ENCODE measurements at places on chromosomes 6 and 20. TPM values are rescaled to one million over a fixed set of nuclear protein-coding genes. Genes with fewer than 3 reads are reported as not detected.
A peak's percentile ranks its signal among the peaks of the same experiment; 100 is the strongest.

- H3K36me3 ChIP-seq: peaks cover 3% of the 10 kb centered on the region
- H3K4me3 ChIP-seq: peak overlapping the region; percentile 82
- peak overlapping the region; percentile 67 for H3K27ac ChIP-seq
- H3K27me3 ChIP-seq: no peaks in the 10 kb centered on the region
- H3K4me1 ChIP-seq: peaks cover 26% of the 10 kb centered on the region
These were observed 753 bp downstream of the RSPH9 start for GRCh38 chr6:43645613-43645964.

DNA sequence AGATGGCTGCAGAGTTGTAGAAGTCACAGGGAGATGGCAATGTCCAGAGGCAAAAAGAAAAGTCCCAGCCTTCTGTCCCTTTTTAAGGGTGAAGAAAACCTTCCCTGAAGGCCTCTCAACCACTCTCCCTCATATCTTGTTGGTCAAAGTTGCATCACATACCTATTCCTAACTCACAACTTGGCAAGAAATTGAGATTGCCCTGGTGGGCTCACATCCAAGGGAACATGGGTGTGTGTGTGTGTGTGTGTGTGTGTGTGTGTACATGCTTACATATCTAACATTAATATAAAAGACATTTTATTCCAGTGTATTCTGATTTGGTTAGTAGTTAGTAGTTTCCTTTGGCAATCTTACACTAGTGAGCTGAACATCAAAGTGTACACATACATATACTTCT is 144.3 kb upstream of the SALL4 start:
- no peaks in the 10 kb centered on the region for H3K36me3 ChIP-seq
- no peaks in the 10 kb centered on the region for H3K27me3 ChIP-seq
- no peak overlapping the region for H3K4me3 ChIP-seq
- no peak overlapping the region for H3K27ac ChIP-seq
- DNase-seq: no peak

- H3K36me3 ChIP-seq: no peaks in the 10 kb centered on the region
- DNase-seq: no peak
- no peak overlapping the region for H3K4me3 ChIP-seq
- no peak overlapping the region for H3K27ac ChIP-seq
- H3K27me3 ChIP-seq: no peaks in the 10 kb centered on the region
These were observed 236.1 kb downstream of the BMP2 start for GRCh38 chr20:7003598-7003997.

DNA sequence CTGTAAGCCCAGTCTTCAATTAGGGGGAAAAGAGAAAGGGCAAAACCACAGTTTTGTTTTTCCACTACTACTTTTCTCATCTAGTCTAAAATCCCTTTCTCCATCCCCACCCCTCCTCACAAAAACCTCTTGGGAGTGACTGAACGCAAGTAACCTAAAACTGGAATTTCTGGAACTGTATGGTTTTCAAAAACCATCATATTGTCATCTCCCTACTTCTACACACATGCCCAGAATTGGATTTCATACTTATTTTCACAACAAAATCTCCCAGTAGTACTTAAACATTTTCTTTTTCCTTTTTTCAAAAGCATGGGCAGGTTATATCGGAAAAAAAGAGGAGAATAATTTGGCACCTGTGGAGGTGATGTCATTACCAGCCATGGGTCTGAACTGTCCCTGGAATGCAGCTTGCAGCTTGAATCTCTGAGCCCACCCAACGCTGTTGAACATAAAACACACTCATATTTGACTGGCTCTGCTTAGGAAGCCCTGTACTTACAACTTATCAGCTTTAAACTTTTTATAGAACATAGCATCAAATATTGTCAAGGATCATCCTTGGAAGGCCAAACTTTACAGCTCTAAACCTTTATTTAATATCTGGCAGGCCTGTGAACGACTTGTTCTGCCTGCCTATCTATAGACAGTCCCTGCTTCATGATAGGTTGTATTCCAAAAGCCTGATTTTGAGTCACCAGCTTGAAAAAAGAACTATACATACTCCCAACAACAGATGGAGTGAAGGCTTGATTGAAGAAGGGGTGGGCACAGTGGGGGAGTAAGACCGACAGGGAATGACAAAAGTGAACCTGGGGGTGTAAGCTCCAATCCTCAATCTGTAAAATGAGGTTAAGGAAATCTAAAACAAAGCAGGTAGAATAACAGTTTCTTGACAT is 59.3 kb downstream of the EPB41L2 start:
- H3K27ac ChIP-seq: no peak overlapping the region
- no peak for DNase-seq
- H3K27me3 ChIP-seq: no peaks in the 10 kb centered on the region
- no peak overlapping the region for H3K4me3 ChIP-seq
- peaks cover 16% of the 10 kb centered on the region for H3K36me3 ChIP-seq

Gene ZFP57
- not detected for total RNA-seq

DNA sequence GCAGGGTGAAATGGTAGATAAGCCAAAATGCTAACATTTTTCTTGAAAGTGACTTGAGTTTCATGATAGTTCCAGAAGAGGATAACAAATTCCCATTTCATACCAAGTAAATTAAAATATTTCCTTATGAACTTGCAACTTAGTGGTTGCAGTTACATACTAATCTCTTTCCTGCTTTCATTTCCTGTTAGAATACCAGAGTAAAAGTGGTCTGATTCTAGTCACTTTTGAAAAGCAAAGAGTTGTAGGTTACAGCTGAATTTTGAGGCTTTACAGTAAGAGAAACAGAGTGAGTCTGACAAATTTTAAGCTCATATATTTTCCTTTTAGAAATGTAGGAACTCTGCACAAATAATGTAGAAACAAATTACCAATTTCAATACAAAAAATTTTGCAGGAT is 117.4 kb downstream of the ZFAND3 start:
- peaks cover 40% of the 10 kb centered on the region for H3K4me1 ChIP-seq
- H3K4me3 ChIP-seq: peak overlapping the region; percentile 29
- no peaks in the 10 kb centered on the region for H3K36me3 ChIP-seq
- no peak for DNase-seq
- no peak overlapping the region for H3K27ac ChIP-seq
- no peaks in the 10 kb centered on the region for H3K27me3 ChIP-seq

Gene WFDC5
- 1.4 TPM for total RNA-seq

Gene NRN1
- total RNA-seq: 2.5 TPM

DNA sequence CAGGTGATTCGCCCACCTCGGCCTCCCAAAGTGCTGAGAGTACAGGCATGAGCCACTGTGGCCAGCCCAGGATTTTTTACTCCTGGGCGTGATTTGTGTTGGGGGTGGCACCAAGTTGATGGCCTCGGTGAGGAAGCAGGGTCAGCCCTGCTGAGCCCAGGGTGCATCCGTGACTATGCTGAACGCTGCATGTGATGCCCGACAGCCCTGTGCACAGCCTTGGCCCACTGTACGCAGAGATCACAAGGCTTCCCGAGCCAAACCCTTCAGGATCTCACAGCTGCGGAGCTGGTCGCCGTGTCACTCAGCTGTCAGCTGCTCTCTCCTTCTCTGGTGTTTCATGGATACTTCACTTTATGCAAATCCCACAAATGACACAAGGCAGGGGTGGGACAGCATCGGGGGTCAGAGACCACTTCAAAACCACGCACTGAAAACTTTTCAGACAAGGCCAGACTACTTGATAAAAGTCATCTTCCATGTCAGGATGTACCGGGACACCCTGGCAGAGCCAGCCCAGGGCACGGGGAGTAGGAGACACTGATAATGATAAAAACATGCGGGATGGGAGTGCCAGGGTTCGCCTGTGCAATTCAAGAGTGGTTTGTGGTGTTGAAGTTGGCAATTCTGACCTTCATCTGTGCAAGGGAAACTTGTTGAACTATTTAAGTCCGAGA is 31.2 kb upstream of the RPS6KA2 start:
- peaks cover 23% of the 10 kb centered on the region for H3K27me3 ChIP-seq
- DNase-seq: no peak
- no peaks in the 10 kb centered on the region for H3K36me3 ChIP-seq
- no peak overlapping the region for H3K4me3 ChIP-seq
- H3K4me1 ChIP-seq: no peaks in the 10 kb centered on the region

Gene LRRN4
- total RNA-seq: not detected

GRCh38 chr20:56554869-56555268 is 21.8 kb downstream of the FAM209B start:
- H3K4me3 ChIP-seq: peak overlapping the region; percentile 1
- H3K27ac ChIP-seq: peak overlapping the region; percentile 6
- peaks cover 8% of the 10 kb centered on the region for H3K4me1 ChIP-seq

Gene ZC2HC1B
- not detected for total RNA-seq

- peaks cover 67% of the 10 kb centered on the region for H3K27me3 ChIP-seq
- no peak for DNase-seq
- H3K4me3 ChIP-seq: no peak overlapping the region
These were observed 2.0 kb downstream of the BHLHE23 start for GRCh38 chr20:63004607-63005364.

Gene RNF217
- total RNA-seq: 1.2 TPM

- H3K4me3 ChIP-seq: peak overlapping the region; percentile 99
- H3K36me3 ChIP-seq: peaks cover 28% of the 10 kb centered on the region
- peaks cover 62% of the 10 kb centered on the region for H3K4me1 ChIP-seq
- no peak for DNase-seq
- no peaks in the 10 kb centered on the region for H3K27me3 ChIP-seq
- peak overlapping the region; percentile 96 for H3K27ac ChIP-seq
These were observed 855 bp downstream of the BYSL start for GRCh38 chr6:41922154-41922553.

DNA sequence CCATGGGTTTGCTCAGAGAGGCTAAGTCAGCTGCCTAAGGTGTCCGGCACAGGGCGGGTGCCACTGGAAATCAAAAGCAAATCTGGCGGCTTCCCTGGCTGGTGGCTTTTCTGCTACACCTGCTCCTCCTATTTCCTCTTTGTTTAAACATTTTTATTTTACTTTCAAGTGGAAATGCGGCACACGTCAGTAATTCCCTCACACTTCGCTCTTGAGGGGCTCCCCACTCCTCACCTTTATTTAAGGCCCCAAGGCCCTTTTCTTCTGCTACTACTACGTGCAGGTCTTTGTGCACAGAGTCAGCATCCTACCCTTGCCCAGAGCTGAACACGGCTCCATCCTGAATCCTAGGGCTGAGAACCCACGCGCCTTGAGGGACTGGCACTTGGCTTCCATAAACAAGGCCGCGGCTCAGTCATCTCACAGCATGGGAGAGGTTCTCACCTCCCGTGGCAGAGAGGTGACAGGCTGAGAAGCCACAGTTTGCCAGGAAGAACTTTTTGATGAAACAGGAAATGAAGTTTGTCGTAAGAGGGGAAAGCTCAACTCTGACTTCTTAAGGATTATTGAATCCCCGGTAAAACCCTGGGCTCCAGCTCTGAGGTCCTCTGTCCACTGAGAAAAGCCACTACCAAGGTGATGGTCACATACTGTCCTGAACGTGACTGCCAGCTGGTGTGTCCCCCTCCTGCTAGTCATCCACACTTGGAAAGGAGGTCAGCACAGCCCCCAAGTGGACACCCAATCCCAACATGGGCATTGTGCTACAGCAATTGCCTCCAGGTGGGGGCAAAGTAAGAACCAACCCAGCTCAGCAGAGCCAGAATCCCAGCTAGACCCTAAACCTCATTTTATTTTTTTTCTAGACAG is 48.0 kb downstream of the NFATC2 start:
- peak overlapping the region; percentile 77 for H3K4me3 ChIP-seq
- H3K27ac ChIP-seq: peak overlapping the region; percentile 98
- H3K27me3 ChIP-seq: no peaks in the 10 kb centered on the region
- H3K36me3 ChIP-seq: peaks cover 34% of the 10 kb centered on the region
- H3K4me1 ChIP-seq: peaks cover 100% of the 10 kb centered on the region

DNA sequence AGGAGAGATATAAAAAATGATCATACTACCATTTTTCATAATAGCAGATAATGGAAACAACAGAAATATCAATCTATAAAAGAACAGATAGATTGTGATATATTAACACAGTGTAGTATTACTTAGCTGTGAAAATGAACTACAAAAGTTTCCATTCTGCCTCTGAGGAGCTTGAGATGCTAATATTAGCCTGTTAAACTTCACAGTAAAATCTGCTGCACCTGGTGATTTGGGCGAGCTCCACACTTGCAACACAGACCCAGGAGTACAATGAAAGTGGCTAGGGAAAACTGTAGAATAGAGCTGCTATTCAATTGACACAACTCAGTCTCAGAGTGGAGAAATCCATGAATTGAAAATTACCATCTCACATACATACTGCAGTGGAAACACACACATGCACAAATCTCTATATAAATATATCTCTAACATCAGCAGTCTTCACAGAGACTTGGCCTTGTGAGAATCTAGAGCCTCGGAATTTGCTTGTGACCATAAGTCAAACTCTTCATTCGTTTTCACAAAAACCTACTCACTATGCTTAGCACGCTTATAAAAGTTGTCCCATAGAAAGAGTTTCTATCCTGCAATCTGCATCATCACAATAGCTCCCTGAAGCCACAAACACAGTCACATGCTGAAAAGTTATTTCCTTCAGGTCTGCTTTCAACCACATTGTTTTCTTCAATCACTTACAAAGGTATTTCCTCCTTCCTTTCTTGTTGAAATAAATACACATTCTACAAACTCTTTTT is 133.0 kb downstream of the PAK5 start:
- DNase-seq: no peak
- no peak overlapping the region for H3K4me3 ChIP-seq
- H3K4me1 ChIP-seq: no peaks in the 10 kb centered on the region

DNA sequence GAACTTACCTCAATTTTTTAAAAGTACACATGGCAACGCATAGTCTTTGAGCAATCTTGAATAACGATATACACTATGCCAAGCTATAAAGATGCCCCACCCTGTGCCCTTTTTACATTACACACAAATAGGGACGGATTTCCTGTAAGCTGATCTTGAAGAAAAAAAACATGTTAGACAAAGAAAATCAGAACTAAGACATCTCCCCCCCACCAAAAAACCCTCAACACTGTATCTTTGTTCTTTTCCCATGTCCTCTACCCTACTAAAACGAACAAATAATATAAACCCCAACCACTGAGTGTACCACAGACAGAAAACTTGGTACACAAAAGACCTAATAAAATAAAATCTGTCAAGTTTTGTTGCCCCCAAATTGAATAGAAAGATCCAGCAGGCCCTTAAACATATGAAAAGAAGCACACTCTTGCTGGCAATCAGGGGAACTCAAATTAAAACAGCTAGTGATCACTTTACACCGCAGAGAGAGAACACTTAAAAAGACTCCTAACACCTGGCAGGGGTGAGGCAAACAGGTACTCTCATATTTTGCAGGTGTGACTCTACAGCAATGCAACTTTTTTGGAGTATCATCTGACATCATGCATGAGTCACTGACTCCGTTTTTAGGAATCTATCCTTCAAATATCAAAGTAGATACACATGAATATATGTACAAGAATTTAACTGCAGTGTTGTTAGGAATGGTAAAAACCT is 29.6 kb downstream of the BACH2 start:
- no peak for DNase-seq
- H3K4me3 ChIP-seq: peak overlapping the region; percentile 54
- H3K27ac ChIP-seq: peak overlapping the region; percentile 98
- H3K36me3 ChIP-seq: peaks cover 28% of the 10 kb centered on the region
- peaks cover 84% of the 10 kb centered on the region for H3K4me1 ChIP-seq

Gene DDX43
- 0.93 TPM for total RNA-seq

Gene UQCC2
- total RNA-seq: 50.6 TPM

All from activated T-cell treated with anti-CD3 and anti-CD28 coated beads, Interleukin-2, amount 50 U/mL, for 72 hours (primary cell).